Activated naive CD8-positive, alpha-beta T cell treated with anti-CD3 and anti-CD28 coated beads for 36 hours (primary cell): ENCODE measurements at places on chromosomes 3 and 15.

DNA sequence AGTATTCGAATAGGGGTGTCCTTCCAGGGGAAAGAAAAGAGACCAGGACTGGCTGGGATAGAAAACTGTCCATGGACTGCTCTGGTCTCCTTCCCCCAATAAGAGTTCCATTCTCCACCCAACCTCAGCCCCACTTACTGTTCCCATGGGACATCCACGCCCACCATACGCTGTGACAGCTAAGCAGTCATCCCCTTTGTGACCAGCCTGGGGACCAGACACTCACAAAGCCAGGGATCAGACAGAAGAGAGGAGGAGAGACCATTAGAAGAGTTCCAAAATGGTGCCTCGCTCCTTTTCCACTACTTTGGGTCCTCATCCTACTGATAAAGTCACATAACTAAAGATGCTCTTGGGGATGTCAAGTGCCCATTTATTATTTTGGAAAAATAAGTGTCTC, 27.6 kb upstream of the GNB5 start:
- DNase-seq: no peak

DNA sequence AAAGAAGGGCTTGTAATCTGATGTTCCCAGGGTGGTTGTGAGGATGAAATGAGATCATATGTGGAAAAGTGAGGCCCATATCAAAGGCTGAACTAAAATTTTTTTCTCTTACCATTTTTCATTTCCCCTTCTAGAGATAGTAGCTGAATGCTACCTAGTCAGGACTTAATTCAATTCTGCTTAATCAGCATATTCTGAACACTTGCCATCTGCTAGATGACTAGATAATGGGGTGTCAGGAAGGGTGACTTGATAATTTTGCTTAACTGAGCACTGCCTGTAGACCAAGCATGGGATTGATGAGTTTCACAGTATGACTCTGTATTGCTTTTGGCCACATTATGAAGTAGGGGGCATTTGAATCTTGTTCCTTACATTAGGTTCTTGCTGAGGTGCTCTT, 136.2 kb downstream of the CHST2 start:
- no peak for DNase-seq

DNA sequence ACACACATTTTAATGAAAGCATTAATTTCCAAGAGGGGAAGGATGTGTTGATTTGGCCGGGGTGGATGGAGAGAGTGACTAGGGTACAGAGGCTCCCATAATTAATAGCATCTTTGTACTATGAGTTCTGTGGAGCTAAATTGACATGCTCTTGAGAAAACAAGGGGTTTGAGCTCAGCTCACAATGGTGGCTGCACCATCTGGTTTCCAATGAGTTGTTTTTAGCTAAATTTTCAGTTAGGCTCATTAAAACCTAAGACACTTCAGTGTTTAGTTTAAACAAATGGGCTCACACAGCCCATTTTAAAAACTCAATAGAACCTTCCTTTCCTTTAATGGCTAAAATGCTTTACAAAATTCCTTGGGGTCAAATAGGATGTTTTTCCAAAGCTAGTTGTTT, 199.7 kb downstream of the TNIK start:
- DNase-seq: no peak

GRCh38 chr15:80444680-80445251, 40.6 kb downstream of the ARNT2 start:
- DNase-seq: no peak

GRCh38 chr3:14672588-14672987, 2.4 kb upstream of the C3orf20 start:
- DNase-seq: no peak

- DNase-seq: no peak
These were observed 476.3 kb downstream of the EPHB1 start for GRCh38 chr3:135271177-135272025.

DNA sequence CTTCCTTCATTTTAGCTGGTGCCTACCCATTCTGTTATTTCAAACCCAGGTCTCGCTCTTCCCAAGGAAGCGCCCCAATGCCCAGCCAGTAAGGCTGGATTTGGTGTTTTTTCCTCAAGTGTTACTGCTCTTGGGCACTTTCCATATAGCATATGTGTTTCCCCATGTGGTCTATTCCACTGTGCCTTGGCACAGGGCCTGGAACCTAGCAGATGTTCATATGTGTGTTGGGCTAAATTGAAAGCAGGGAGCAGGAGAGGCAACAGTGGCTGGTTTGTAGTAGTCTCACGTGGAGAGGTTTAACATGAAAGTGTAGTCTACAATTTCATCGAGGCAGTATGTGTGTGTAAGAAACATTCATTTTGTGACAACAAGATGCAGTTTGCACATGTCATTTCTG, 48.2 kb upstream of the TEX264 start:
- no peak for DNase-seq

DNA sequence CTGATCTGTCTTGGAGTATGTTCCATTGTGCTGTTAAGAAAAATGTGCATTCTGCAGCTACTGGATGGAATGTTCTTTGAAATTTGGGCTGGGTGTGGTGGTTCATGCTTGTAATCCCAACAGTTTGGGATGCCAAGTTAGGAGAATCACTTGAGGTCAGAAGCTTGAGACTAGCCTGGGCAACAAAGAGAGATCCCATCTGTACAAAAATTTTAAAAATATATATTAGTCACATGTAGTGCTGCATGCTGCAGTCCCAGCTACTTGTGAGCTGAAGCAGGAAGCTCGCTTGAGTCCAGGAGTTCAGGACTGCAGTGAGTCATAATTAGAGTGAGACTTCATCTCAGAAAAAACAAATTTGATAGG, 62.8 kb upstream of the PLSCR4 start:
- DNase-seq: no peak

DNA sequence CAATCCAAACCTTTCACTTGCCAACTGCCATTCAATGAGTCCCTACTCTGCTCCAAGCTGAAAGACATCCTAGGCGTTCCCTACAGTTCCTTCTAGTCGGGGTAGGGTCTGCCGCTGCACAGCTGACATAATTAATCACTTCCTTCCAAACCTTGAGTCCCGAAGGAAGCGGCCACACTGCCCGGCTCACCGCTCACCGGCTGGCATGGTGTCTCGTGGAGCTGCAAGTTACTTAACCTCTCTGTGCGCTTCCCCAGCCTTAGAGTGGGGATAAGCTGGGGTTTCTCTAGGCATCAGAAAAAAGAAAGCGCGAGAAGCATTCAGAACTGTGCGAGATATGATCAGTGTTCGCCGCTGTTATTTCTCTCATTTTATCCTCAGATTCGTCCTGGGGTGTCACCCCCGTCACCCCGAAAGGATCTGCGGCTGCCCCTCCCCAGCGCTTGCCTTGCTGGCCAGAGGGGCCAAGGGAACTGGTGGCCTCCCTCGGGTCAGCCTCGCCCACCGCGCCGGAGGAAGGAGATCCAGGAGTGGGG, 748 bp downstream of the MRPS25 start:
- peak; percentile 16 for DNase-seq

DNA sequence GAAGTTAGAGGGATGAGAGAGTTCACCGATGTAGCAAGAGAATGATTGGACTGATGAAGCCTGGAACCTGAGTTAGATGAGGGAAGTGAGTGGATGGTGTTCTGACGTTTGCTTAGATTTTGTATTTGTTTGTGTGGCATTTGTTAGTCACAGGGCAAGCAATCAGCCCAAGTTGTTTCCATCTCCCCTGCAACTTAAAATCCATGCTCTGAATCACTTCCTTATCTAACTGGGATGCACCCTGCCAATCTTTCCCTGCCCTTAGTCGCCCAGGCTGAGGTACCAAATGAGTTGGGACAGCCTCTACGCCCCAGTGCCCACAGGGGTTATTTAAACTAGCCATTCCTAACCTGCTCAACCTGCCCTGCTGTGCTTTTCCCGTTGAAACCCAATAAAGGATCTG, 12.6 kb downstream of the PAQR5 start:
- no peak for DNase-seq

DNA sequence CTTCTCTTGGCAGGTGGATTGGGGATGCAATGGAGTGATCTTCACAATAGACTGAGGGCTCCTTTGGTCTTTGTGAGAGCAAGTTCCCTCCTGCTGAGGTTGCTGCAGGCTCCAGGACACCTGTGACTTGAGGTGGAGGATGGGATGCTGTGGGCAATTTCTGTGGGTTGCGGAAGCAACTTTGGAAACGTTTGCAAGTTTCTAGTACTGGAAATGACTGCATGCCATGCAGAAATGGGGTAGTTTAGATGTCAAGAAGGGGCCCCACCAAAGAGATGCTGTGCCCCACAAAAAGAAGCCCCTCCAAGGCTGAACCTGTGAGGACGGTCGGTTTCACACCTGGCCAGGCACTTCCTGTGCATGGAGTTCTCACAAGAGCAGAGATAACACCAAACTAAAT, 80.4 kb upstream of the XCR1 start:
- no peak for DNase-seq

DNA sequence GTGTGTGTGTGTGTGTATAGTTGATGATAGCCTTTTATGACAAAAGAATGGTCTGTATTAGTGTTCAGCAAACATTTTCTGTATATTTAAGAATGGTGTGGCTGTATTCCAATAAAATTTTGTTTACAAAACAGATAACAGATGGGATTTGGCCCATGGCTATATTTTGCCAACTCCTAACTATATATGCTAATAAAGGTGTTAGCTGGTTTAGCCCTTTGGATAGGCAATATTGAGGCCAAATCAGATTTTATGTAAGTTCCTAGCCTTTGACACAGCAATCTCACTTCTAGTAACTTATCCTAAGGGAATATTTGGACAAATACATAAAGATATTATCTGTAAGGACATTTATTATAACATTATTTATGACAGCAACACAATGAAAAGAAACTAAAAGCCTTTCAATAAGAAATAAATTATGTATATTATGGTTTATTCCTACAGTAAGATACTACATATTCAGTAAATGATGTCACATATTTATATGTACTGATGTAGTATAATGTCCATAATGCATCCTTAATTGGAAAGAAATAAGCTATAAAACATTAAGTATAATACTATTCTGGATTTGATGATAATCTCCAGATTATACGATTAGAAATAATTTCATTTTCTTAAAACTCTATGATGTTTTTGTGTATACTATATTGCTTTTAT, 264.0 kb downstream of the RBMS3 start:
- no peak for DNase-seq

DNA sequence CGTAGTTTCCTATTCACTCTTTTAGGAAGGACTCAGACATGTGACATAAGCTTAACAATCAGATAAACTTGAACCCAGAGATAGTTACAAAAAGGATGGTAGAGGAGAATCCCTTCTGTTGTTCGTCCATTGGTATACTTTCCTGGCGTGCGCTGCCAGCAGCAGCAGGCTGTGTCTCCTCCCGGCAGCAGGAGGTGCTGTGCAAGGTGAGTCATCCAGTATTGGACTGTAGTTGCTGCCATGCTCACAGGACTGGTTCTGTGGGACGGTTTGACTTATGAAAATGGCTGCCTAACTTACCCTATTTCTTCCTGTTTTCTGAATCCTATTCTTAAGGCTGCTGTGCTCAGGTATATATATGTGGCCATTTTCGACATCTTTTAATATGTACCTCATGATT, 253.4 kb upstream of the LRRC3B start:
- DNase-seq: no peak

DNA sequence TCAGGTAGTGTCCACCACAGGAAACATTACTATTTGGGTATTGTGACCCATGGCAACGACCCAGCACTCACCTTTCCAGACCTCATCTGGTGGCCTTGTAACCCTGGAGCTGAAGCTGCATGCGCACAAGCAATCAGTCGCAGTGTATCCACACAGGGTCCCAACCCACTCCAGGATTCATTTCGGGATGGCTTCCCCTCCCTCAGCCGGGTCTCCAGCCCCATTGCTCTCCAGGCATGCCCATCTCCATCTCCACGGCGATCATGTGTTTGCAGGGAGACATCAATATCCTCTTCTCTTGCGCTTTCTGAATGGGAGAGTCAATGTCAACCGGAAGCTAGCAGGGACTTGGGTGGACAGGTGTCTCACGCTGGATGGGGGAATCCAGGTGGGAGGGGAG, 35.2 kb downstream of the GOLGA6L2 start:
- DNase-seq: no peak

DNA sequence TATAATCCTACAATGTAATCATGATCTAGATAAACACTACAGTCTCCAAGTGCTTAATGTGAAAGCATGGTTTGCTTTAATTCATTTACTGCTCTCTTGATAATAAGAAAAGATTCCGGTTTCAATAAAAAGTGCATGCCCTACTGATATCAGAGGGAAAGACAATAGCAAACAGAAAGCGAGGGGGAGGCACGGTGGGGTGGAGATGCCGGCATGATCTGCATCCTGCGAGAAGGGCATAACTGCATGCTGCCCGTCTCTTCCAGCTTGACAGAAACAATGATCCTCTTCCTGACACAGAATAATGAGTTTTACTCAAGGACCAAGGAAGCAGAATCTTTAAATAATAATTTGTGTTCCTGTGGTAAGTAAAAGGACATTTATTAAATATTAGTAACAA, 51.7 kb downstream of the GOLIM4 start:
- no peak for DNase-seq

DNA sequence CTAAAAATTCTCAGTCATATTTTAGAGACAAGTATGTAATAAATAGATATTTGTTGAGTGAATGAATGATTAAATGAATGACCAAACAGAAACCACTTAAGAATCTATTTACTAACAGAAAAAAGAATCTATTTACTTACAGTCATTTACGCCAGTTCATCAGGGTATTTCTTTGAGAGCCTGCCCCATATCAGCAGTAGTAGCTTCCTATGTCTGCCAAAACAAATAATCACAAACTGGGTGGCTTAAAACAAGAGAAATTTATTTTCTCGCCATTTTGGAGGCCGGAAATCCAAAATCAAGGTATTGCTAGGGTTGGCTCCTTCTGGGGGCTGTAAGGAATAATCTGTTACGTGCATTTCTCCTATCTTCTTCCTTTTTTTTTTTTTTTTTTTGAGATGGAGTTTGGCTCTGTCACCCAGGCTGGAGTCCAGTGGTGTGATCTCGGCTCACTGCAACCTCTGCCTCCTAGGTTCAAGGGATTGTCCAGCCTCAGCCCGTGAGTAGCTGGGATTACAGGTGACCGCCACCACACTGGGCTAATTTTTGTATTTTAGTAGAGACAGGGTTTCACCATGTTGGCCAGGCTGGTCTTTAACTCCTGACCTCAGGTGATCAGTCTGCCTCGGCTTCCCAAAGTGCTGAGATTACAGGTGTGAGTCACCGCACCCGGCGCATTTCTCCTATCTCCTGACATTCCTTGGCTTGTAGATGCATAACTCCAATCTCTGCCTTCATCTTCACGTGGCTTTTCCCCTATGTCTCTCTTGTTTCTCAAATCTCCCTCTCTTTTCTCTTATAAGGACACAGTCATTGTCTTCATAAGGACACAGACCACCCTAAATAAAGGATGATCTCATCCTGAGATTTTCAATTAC, 65.2 kb upstream of the SPPL2A start:
- no peak for DNase-seq

GRCh38 chr3:146160321-146160963, 542 bp downstream of the PLOD2 start:
- peak; percentile 10 for DNase-seq

DNA sequence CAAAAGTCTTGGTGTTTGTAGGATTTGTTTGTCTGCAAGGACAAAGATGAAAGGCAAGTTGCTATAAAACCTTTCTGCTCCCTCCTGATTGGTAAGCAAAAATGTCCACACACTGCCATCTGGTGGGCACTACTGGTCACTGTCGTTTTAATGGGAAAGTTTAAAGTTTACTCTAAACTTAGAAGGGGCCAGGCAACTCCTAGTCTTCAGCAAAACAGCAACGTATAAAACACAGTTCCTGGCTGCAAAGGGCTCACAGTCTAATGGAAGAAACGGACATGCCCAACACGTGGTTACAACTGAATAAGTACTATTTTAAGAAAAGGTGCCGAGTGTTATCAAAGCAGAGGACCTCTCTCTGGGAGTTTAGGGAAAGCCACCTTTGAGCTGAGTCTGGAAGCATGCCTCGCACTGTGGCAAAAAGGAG, 23.7 kb upstream of the TPRG1 start:
- peak; percentile 40 for DNase-seq
